ENCODE measurements at places on chromosomes 11 and 22.

DNA sequence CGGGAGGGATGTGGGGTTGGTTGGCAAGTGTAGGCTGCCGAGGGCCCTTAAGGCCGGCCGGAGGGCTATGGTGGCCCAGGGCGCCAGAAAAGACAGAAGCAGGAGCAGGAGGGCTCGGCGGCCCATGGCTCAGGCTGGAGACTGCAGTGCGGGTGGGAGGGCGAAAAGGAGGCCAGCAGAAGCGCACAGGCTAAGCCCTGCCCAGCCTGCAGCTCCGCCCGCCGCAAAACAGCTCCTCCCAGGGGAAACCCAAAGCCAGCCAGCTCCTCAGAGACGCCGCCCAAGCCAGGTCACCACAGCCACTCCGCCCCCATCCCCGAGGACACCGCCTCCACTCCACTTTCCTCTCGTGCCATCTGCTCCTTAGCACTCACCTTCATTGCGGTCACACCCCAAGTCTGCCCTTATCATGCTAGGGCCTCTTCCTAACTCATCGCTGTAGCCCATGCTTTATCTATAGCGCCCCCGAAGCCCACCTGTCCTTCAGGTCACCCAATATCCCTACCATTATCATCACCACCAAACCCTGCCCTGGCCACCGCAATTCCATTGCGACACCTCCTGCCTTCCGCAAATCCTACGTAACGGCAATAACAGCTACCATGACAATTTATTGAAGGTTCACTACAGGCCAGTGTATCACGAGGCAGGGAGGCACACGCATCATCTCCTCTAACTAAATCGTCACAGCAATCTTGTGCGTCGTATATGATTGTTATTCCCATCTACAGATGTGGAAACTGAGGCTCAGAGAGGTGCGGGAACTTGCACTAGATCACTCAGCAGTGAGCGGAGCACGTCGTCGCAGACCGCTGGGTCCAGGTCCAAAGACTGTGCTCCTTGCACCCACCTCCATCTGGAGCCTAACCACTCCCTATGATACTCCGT lies at the start of gene PRCP:
Gene PRCP (minus strand): TSS at position 154 of the 888 bp plus-strand sequence. CDS start 28 bp downstream, at position 126.
- peak; percentile 89 for DNase-seq

DNA sequence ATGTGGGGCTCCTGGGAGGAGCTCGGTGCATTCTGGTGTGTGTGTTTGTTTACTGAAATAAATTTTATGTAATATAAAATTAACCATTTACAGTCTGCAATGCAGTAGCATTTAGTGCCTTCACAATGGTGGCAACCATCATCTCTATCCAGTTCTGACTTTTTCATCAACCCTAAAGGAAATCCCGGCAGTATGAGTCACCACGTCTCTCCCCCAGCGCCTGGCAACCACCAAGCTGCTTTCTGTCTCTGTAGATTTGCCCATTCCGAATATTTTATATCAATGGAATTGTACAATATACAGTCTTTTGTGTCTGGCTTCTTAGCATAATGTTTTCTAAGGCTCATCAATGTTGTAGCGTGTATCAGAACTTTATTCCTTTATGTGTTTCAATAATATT lies 300.5 kb downstream of the MIAT start:
- DNase-seq = no peak

- no peak for DNase-seq
Measured at GRCh38 chr11:63229815-63230214, 13.6 kb downstream of the SLC22A25 start.

- no peak for DNase-seq
Measured at GRCh38 chr11:94700622-94701021, 67.5 kb upstream of the AMOTL1 start.

GRCh38 chr11:122900587-122901202 lies 18.1 kb downstream of the JHY start:
- no peak for DNase-seq

DNA sequence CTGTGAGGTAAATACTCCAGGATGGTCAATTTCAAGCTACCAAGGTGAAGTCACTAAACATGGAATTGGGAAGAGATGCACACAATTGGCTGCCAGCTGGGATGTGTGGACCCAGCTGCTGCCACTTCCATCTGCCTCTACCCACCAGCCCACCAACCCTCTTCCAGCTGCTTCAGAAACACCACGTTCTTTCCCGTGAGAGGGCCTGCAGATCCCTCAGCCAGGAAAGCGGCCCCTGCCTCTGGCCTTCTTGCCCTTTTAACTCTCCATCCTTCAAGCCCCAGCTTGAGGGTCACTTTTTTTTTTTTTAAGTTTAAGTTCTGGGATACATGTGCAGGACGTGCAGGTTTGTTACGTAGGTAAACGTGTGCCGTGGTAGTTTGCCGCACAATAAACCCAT lies 20.0 kb downstream of the PRG3 start:
- DNase-seq = no peak

DNA sequence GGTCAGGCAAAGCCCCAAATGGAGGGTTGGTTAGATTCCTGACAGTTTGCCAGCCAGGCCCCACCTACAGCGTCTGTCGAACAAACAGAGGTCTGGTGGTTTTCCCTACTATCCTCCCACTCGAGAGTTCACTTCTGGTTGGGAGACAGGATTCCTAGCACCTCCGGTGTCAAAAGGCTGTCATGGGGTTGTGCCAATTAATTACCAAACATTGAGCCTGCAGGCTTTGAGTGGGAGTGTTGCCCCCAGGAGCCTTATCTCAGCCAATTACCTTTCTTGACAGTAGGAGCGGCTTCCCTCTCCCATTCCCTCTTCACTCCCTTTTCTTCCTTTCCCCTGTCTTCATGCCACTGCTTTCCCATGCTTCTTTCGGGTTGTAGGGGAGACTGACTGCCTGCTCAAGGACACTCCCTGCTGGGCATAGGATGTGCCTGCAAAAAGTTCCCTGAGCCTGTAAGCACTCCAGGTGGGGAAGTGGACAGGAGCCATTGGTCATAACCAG lies 4.7 kb upstream of the TTC36 start:
- DNase-seq = no peak

- DNase-seq = no peak
Measured at GRCh38 chr22:32331236-32331917, 26.3 kb upstream of the RFPL3 start.

DNA sequence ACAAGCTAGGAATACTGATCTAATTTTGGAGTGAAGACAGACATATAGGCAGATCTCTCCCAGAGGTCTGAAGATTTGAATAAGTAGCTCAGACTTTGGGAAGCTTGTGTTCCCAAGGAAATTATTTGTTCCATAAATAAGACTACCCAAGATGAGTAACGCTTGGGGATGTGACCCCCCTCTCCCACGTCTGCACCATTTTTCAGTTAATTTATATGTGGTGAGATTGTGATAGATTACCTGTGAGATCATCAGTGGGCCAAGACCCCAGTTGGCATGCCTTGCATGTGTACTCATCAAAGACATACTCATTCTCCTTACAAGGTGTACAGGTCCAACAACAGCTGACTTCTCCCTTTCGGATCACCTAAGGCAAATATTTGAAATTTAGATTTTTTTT lies 252.8 kb upstream of the CTSC start:
- DNase-seq = no peak

- DNase-seq = no peak
Measured at GRCh38 chr22:26448334-26448733, 19.3 kb downstream of the ASPHD2 start.

GRCh38 chr22:46336119-46337078 lies 885 bp downstream of the TRMU start:
- no peak for DNase-seq

- no peak for DNase-seq
Measured at GRCh38 chr11:106161775-106162634, 84.5 kb downstream of the AASDHPPT start.

- DNase-seq = no peak
Measured at GRCh38 chr22:36926309-36926708, 12.9 kb downstream of the CSF2RB start.

DNA sequence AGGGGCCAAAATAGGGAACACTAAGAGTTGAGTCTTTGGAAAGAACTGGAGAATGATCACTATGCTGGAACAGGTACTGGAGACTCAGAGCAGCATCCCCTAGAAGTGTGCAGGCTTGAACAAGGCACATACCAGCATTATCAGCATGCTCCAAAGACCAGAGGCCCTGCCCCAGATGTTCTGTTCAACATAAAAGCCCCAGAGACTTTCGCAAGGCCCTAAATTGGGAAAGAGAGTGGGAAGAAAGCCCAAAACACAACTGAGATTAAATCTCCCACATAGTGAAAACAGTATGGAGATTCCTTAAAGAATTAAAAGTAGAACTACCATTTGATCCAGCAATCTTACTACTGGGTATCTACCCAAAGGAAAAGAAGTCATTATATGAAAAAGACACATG lies 9.4 kb downstream of the CNGA4 start:
- DNase-seq = no peak

GRCh38 chr11:76670485-76671236 lies at the start of gene LRRC32:
Gene LRRC32, minus strand, starts transcription at chr11:76670747. Its CDS starts 4,793 bp downstream, at chr11:76665954.
- DNase-seq = no peak

DNA sequence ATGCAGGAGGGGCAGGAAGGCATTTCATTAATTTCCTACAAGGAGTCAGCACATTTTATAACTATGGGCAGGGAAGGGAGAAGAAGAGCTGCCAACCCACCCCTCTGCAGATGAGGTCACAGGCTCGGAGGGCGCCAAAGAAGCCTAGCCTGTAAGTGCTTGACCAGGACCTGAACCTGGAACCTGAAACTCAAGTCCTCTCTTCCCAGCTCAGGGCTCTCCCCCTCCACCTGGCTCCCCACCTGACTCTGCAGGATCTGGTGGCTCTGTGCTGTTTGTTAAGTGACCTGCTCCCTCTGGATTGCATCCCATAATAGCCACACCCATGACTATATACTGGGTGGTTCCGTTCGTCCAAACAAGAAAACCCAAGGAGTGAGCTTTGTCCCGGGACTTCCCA lies 27.3 kb downstream of the SCGB1A1 start:
- no peak for DNase-seq
